ENCODE measurements at places on chromosomes 3 and 15.

- no peak for DNase-seq
Observed at GRCh38 chr3:195448205-195448875, 5.5 kb upstream of the ACAP2 start.

- DNase-seq = no peak
Observed at GRCh38 chr3:122538956-122539490, 24.3 kb upstream of the KPNA1 start.

- DNase-seq = no peak
Observed at GRCh38 chr3:48727511-48727910, 10.5 kb upstream of the IP6K2 start.

- no peak for DNase-seq
Observed at GRCh38 chr3:20909511-20909910, 723.5 kb upstream of the SGO1 start.

Data from activated T-cell treated with anti-CD3 and anti-CD28 coated beads for 24 hours (primary cell).